ENCODE measurements at places on chromosomes 12 and 14. TPM values are rescaled to one million over a fixed set of nuclear protein-coding genes. Genes with fewer than 3 reads are reported as not detected.

DNA sequence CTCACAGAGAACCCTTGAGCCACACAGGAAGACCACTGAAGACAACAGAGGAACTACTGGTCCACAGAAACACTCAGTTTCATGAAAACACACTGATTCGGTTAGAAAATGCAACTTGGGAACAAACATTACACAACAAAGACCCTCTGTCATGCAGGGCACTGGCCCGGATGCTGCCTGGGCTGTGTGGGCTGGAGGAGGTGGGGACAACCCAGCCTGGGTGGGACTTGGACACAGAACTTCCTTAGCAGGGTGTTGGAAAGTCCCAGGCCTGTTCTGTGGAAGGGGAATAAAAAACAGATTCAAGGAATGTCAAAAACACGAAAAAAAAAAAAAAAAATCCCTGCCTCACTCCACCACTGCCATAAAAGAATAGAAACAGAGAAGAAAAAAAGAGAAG, 181.0 kb downstream of the MON2 start:
- DNase-seq: no peak

GRCh38 chr12:96034621-96035282, 635 bp downstream of the LTA4H start:
- DNase-seq: no peak

Gene TPH2
- not detected for total RNA-seq

Gene SLCO1B3
- total RNA-seq: not detected

GRCh38 chr12:112294793-112295192, 87.4 kb downstream of the HECTD4 start:
- no peak for DNase-seq

Gene NFATC4
- 33.8 TPM for total RNA-seq

- no peak for DNase-seq
Measured at GRCh38 chr14:103391048-103391447, 5.8 kb downstream of the MARK3 start.

Gene KRT6C
- total RNA-seq: 0.31 TPM

Gene NFE2
- total RNA-seq: 0.24 TPM

- DNase-seq: peak; percentile 58
Measured at GRCh38 chr14:100899884-100900771, 3.4 kb downstream of the RTL1 start.

DNA sequence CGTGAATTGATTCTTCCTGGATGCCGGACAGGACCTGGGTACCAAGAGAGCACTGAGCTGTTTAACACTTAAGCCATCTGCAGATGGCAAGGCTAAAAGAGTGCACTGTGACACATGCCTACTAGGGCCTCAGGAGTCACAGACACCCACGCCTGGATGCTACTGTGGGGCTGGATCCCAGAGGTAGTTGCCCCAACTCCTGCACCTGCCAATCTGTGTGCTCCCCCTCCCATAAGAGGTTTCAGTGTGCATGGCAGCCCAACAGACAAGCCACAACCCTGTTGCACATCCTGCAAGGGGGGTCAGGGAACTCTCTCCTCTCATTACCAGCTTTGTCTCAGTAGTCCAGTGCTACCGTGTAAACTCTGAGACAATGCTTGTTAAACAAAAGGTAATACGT, 169.0 kb downstream of the CEP128 start:
- no peak for DNase-seq

Gene TCL1B
- total RNA-seq: not detected

Gene AMHR2
- 1.6 TPM for total RNA-seq
